Stimulated activated CD4-positive, alpha-beta T cell treated with anti-CD3 and anti-CD28 coated beads, Interleukin-4, amount 100 ng/mL, for 24 hours (primary cell): ENCODE measurements at places on chromosomes 2 and 18.
A peak's percentile ranks its signal among the peaks of the same experiment; 100 is the strongest.

DNA sequence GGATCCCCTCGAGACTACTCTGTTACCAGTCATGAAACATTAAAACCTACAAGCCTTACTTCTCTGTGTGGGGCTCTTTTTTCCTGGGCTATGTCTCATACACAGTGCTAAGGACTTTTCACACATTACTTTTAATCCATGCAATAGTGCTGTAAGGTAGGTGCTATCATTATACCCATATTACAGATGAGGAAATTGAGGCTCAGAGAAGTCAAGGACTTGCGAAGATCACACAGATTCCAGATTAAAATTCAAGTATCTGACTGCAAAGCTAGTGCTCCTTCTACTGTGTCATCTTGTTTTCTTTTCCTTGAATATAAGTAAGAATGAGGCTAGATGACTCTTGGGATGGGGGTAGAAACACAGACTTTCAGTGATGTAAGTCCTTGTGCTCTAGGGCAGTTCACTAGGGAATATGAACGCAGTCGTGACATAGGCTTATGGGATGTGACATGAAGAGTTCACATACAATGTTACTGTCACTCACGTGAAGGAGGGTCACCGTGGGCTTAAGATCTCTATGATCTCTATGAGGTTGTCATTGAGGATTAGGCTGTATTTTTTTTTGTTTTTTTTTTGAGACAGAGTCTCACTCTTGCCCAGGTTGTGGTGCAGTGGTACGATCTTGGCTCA lies 7.0 kb upstream of the DGUOK start:
- DNase-seq, result no peak

DNA sequence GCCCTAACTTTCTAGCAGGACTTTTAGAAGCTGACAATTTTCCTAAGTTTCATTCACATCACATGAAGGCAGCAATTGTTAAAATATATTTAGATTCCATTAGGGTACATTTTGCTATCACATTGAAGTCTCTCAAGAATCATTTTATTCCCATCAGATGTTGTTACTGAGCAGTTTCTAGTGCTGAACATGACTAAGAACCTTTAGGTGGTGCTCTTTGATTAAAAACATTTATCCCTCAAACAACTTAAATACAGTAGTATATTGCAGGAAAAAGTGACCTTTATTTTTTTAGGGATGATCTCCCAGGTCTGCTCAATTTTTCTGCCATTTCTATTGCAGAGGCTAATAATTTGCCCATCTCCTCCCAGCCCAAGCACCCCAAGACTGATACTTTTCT lies 22.9 kb upstream of the NARS1 start:
- no peak for DNase-seq

DNA sequence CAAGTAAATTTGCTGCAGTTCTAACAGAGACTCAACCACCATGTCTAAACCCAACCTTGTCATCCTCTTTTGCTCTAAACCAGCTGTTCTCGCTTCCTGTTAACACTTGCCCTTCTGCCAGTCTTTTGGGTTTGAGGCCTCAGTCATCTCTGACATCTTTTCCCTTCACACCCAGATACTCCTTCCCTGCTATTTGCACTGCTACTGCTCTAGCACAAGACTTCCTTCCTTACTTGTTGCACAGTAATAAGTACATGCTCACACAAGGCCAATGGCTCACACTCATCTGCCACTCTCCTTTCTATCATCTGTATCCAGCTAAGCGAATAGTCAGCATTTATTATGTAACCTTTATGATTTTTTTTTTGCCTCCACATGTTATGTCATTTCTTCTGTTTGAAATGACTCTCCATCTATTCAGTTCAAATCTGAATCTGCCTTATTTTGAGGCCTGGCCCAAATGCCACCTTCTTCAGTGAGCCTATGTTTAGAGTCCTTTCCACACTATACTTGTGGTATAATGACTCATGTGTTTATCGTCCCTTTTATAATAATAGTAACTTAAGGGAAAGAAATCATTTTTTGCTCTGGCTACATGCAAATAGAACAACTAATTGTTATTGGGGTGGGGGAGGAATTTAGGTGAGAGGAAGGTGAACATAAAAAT lies 22.5 kb upstream of the CDKL4 start:
- no peak for DNase-seq

DNA sequence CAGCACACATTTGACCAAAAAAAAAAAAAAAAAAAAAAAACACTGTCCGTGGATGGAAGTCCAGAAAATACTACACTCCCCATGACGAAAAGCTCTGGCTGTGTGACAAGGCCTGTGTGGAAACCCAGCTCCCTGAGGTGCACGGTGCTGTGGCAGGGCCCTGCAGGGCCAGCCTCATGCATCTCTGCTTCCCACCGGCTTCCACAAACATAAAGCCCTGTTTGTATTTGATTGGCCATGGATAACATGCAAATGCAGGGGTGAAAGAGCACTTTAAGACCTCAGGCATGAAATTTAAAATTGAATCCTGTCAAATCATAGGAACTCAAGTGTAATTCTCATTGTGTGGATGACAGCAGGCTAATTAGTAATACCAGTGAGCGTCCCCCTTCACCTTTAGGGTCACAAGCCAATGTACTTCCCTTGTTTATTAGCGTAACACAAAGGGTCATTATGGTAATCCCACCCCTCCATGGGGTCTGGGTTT lies 757.2 kb downstream of the GALR1 start:
- DNase-seq, result no peak

GRCh38 chr2:159939946-159940345 lies 122.5 kb downstream of the PLA2R1 start:
- DNase-seq, result no peak

DNA sequence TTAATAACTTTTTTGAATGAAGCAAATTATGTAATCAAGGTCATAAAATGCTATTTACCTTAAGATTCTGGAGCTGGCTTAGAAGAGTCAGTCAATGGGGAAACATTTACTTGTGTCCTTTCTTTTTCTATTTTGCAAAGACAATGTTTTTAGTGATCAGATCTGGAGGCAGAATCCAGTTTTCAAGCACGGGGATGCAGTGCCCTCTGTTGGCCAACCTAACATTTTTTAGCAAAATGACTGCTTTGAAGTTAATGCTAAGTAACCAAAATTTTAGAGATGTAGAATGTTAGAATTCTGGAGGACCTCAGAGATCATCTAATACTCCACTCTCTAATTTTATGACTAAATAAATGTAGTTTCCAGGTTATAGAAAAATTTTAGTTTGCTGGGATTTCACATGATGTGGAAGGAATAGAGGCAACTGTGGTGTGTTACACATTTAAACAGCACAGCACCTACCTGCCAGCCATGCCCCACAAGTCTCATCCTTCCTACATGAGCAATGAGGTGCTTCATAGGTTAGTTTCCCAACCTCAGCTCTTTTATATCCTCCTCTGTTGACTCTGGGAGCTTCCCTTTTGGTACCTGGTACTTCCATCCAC lies 23.6 kb upstream of the SLC9A4 start:
- peak; percentile 76 for DNase-seq

DNA sequence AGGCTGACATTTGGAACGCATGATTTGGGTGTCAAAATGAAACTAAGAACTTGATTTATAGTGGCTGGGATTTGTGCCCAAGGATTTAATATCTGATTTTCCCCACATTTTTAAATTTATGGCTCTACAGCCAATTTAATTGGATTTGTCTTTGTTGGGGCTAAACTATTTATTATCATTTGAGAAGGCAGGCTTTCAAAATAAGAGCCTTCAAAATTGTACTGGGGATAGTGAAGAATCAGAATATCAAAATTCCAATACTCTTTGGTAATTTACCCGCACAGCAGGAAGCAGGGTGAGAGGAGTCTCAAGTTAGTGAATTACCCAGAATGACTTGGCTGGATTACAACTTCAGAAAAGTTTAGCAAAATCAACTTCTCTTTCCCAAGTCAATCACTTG lies 278.1 kb downstream of the LRATD1 start:
- no peak for DNase-seq

DNA sequence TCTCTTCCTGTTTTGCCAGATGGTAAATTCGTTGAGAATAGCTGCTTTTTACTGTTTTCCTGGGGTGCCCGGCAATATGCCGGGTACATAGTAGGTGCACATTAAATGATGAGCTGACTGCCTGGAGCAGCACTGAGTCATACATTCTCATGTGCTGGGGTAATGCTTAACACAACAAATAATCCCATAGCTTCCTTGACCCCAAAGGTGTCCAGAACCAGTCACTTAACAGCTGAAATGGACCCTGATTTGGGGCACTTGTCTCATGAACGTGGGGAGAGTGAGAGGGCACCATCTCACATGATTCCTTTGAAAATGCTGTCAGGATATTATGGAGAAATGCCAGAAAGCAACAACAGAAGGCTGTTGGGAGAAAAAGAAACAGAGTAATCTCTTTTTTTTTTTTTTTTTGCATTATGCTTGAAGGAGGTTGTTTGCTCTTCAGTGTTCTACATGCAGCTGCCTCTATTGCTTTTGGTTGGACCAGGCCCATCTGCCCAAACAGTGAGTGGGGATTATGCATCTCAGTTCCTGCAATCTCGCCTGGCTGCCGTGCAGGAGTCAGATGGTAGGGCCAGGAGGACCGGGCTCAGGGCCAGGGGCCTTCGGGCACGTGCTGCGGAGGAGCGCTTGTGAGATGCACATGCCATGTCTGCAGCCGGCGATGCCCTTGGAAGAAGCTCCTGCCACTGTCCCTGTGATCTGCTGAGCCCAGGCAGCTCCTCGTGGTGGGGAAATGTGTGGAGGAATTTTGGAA lies 162.1 kb downstream of the SH3RF3 start:
- no peak for DNase-seq

DNA sequence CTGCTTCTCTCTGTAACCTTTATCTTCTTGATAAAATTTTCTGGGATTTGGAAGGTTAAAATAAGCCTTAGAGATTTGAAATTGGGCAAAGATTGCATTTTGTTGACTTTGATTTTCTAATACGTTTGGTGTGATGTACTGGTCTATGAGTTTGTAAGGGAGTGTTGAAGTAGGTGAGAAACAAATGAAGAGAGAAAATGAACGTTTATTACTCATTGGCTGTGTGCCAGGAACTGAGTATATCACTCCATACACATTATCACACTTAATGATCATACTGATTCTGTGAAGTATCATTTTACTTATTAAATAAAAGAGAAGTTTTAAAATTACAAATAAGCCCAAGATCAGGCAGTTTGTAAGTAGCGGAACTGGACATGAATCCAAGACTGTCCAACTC lies 795.1 kb upstream of the ZEB2 start:
- DNase-seq, result no peak

DNA sequence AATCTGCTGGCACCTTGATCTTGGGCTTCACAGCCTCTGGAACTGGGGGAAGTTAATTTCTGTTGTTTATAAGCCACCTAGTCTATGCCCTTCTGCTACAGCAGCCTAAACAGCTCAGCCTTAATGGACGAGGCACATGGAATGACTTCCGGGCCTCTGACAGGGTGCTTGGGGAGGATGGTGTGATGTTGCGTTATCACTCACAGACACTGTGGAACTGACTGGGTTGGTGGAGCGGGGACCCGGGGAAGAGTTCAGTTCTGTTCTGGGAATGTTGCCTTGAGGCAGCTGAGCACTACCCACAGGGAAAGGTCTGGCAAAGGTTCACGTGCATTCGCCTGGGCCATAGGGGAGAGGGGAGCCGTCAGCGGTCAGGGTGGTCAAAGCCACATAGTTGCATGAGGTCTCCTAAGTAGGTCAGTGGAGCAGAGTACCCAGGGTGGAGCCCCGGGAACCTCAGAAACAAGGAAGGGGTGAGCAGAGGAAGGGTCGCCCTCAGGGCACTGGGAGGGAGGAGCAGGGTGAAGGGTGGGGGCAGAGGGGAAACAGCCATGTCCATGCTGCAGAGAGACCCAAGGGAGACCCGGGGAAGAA lies 36.2 kb downstream of the LRRFIP1 start:
- DNase-seq, result no peak

DNA sequence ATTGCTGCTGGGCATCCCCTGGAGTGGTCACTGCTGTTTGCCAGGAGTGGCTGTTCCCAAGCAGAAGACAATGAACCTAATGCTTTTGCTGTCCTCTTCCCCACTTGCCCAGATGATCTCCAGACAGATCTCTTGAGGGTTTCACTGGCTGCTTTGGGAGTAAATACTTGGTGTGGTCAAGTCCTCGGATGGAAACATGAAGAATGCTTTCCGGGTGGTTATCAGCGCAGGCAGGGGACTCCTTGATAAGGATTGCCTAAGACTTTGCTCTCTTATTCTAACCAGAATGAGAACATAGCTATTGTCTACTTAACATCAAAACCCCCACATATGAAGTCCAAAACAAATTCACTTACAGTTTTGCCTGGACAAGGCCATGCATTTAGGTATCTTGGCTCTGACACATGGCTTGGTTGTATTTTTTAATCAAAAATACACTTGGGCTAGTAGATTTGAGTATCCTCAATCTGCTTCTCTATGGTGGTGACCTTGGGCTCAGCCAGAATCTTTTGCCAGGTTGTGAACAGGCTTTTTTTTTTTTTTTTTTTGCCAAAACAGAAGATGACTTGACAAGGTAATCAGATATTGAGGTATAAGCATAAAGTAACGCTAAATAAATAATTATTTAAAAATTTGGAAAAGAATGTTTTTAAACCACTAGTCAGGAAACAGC lies 34.8 kb upstream of the MYO3B start:
- DNase-seq, result no peak

GRCh38 chr2:126886211-126886915 lies 12.3 kb upstream of the TEX51 start:
- DNase-seq, result peak; percentile 25

- DNase-seq, result no peak
Measured at GRCh38 chr2:181882246-181883020, 9.1 kb upstream of the ITPRID2 start.

GRCh38 chr2:153543635-153544071 lies 65.1 kb upstream of the RPRM start:
- DNase-seq, result no peak

GRCh38 chr2:33111002-33111446 lies 164.3 kb downstream of the LTBP1 start:
- DNase-seq, result no peak

DNA sequence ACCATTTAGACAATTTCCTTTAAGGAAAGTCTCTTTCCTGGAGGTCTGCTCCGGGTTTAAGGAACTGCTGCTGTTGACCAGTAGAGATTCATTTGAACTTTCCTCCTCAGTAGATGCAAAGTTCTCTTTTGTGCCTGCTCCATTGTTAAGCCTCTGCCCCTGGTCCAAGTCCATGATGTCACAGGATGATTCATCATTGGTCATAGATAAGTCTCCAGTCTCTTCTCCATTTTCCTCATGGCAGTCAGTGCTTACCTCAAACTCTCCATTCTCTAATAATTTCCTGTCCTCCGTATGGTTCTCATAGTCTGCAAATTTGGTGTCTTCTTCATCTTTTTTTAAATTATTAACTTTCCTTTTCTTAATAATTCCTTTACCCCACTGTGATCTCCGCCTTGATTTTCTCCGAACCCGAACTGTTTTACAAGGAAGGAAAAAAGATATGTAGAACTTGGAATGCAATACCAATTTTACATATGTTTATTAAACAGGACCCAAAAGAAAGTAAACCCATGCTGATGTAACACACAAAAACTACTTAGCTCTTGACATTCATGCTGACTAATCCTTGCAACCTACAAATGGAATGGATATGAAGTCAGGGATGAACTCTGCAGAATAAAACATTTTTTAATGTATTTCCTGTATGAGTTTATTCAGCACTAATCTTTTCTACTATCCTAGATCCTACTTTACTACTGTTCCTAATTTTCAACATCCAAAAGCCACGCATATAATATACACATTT lies 169.1 kb downstream of the ATAD2B start:
- no peak for DNase-seq

GRCh38 chr2:36389091-36389564 lies 33.5 kb downstream of the CRIM1 start:
- no peak for DNase-seq
